ENCODE measurements at places on chromosomes 13 and 19.

DNA sequence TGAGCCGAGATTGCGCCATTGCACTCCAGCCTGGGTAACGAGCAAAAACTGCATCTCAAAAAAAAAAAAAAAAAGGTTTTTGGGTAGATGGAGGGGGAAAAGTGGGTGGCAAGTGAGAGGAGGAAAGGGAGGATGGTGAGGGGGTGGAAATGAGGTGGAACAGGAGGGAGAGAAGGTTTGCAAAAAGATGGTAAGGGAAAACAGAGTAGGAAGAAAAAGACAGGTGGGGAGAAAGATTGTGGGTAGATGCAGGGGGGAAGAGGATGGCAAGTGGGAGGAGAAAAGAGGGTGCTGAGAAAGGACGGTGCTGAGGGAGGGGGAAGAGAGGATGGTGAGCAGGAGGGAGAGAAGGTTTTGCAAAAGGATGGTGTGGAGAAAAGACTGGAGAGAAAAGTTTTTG lies 57.8 kb upstream of the C1QTNF9B start:
- no peak for DNase-seq

GRCh38 chr13:85093808-85094207 lies 705.4 kb downstream of the SLITRK6 start:
- no peak for DNase-seq

- DNase-seq, result no peak
Observed at GRCh38 chr19:53109527-53109926, 6.3 kb upstream of the ZNF160 start.

DNA sequence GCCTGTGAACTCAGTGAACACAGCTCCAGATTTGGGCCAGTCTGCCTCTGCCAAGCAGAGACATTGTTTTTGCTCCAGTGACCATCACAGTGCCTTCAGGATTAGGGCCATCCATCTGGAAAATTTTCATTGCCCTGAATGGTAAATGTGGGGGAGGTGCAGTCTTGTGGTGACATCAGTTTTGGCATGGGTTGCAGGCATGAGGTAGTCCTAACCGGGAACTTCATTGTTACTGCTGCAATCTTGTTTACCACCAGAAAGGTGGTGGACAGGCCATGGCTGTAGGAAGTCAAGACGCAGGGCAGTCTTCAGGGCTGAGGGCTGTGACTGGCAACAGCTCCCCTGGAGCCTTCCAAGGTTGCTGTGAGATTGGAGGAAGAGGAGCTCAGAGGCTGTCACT lies 55.2 kb downstream of the SPATA13 start:
- DNase-seq, result no peak

DNA sequence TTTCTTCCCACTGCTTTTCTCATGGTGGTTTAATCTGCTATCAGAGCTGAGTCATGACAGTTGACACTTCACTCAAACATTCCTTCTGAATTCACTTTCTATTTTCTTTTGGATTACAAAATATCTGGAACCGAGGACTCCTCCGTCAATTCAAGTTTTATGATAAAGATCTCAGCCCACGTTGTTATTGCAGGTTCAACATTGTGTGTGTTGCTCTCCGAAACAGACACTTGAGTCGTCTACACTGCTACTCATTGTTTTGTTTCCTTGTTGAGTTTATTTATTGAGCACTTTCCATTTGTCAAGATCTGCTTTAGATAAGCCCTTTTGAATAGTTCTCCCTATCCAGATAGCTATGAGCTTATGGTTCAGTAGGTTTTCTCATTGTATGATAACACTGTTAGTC lies 636.1 kb upstream of the GPC6 start:
- DNase-seq, result no peak

GRCh38 chr13:113390874-113391497 lies 27.1 kb upstream of the GRTP1 start:
- no peak for DNase-seq

GRCh38 chr19:2540646-2541454 lies 64.9 kb downstream of the GADD45B start:
- DNase-seq, result no peak

DNA sequence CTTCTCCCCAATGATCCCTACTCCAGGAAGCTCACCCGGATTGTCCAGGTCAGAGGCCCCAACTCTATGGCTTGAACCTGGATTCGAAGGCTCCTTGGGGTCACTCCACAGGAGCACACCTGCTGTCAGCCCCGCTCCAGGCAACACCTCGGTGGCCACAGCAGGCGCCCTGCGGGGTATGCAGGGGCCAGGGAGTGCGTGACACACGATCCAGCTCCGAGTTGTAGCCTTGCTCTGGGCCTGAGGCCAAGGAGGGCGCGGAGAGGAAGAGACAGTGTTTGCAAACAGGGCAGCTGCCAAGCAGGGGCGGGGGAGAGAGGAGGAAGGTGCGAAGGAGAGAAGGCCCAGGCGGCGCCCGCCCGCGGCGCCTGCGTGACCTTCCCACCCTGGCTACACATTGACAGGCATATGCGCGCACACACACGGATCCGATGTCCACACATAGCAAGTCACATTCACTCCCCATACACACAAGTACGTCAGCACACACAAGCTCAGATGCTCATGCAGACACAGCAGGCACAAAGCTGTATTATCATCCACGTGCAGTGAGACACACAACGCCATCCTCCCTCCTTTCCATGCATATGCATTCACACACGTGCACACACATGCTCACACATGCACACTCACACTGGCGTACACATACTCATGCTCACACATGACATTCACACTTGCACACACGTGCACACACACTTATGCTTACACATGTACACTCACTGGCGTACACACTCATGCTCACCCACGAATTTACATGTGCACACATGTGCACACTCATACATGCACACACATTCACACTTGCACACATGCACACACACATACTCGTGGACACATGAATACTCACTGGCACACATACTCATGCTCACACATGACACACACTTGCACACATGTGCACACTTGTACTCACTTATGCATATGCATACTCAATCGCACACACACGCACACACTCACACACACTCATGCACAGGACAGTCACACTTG lies 10.4 kb downstream of the SBK2 start:
- DNase-seq, result no peak

DNA sequence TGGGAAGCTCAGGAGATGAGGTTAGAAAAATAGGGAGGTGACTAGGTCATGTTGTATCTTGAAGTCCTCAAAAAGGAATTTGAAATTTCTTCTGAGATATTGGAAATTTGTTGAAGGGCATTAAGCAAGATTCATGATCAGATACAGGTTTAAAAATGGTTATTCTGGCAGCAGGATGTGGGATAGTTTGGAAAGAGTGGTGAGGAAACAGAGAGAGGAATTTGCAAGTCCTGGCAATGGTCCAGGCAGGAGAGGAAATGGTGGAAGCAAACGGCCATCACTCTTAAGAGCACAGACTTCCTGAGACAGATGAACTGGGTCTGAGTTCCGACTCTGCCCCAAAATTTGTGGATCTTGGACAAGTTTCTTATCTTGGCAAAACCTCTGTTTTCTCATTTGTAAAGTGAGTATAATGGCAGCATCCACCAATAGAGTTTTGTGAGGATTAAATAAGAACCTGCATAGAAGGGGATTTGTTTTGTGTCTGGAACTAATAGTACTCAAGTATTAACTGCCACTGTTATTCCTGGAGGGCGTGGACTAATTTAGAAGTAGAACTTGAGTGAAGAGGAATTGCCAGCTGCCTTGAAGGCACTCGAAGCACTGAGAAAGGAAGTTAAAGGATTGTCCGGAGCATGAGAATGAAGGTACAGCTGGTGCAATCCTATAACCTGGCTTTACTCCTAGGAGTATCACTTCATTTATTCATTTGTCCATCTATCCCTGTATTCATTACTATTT lies 99.6 kb downstream of the CCNA1 start:
- DNase-seq, result no peak

GRCh38 chr19:35796645-35797542 lies 15.8 kb downstream of the PRODH2 start:
- no peak for DNase-seq

GRCh38 chr13:74977498-74977897 lies 504.5 kb downstream of the TBC1D4 start:
- DNase-seq, result no peak

Measured in germinal center (tissue), 1 donor.